ENCODE measurements at places on chromosomes 5 and 9.

GRCh38 chr9:10612641-10613398, at the start of gene PTPRD:
TSS of gene PTPRD (minus strand) at chr9:10613002.
- DNase-seq, result no peak

DNA sequence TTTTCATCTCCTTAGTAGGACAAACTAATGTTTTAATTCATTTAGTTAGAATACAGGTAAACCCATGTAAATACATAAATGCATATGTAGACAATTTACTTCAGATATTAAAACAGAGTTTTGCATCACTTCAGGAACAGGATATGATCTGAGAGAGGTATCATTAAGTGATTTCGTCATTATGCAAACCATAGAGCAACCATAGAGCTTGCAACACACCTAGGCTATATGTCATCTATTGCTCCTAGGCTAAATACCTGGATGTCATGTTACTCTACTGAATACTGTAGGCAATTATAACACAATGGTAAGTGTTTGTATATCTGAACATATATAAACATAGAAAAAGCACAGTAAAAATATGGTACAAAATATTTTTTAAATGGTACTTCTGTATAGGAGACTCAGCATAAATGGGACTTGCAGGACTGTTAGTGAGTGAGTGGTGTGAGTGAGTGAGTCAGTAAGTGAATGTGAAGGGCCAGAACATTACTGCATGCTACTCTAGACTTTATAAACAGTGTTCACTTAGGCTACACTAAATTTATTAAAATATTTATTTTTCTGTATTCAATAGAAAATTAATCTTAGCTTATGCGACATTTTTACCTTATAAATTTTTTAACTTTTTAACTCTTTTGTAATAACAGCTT, 1377.5 kb upstream of the CDH9 start:
- DNase-seq, result no peak

DNA sequence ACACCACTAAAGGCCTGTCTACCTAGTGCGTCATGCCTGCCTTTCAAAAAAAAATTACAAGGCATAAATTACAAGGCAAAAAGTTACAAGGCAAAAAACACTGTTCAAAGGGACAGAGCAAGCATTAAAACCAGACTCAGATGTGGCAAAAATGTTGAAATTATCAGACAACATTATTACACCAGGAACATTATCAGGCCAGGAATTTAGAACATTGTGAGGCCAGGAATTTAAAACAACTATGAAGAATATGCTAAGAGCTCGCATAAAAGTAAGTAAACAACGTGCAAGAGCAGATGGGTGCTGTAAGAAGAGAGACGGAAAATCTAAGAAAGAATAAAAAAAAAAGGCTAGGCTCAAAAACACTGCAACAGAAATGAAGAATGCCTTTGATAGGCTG, 18.2 kb upstream of the MLANA start:
- no peak for DNase-seq

GRCh38 chr9:106403081-106403480, 459.9 kb upstream of the ZNF462 start:
- no peak for DNase-seq

- no peak for DNase-seq
Measured at GRCh38 chr9:98743818-98744611, 35.3 kb upstream of the GABBR2 start.

DNA sequence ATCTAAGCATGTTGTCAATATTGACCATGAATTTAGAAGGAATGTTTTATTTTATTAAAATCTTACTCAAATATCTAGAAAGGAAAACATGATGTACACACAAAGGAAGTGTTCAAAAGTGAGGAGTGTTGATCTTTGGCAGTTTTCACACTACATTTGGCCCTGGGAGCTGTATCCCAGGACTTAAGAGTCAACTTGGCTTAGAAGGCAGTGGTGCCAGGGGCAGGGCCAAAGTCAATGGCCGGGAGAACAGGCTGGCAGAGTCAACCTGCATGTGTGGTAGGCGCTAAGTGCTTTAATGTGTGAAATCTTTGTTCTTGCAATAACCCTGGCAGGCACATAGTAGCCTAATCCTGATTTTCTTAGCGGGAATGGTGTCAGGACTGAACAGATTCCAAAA, 228.4 kb downstream of the TENT4A start:
- no peak for DNase-seq

- DNase-seq, result no peak
Measured at GRCh38 chr5:156147944-156148285, 179.0 kb upstream of the SGCD start.

- no peak for DNase-seq
Measured at GRCh38 chr5:94347130-94347529, 271.3 kb downstream of the KIAA0825 start.

- no peak for DNase-seq
Measured at GRCh38 chr9:80359941-80360881, 788.4 kb downstream of the TLE4 start.
